CD4-positive, CD25-positive, alpha-beta regulatory T cell (primary cell): ENCODE measurements at places on chromosomes 16 and 17.

DNA sequence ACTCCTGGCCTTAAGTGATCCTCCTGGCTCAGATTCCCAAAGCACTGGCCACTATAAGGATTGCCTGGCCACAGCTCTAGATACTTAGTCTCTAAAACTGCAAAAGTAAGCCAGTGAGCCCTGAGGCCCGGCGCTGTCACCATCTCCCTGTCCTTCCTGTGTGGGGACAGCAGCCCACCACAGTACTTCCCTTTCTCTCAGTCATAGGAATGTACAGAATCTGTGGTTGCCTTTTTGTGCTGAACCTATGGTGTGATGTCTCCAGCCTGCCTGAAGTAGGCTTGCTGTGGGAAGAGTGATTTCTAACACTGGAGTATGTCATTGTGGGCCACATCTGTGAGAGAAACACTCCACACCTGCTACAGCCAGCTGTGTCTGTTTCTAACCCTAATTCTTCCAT, 24.7 kb downstream of the NTAN1 start:
- DNase-seq = no peak

- DNase-seq = no peak
These were observed 9.0 kb downstream of the KRTAP9-7 start for GRCh38 chr17:41284546-41284945.

DNA sequence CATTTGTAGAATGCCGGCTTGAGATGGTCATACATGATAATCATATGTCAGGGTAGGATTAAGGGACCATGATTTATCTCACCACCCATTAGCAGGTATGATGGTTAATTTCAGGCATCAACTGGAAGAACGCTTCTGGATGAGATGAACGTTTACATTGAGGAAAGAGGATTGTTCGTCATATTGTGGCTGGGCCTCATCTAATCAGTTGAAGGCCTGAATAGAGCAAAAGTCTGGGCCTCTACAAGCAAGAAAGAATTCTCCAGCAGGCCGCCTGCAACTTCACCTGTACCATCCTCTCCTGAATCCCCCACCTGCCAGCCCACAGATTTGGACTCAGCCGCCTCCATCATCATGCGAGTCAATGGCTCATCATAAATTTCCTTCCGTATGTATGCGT, 30.6 kb upstream of the XYLT1 start:
- DNase-seq = no peak

DNA sequence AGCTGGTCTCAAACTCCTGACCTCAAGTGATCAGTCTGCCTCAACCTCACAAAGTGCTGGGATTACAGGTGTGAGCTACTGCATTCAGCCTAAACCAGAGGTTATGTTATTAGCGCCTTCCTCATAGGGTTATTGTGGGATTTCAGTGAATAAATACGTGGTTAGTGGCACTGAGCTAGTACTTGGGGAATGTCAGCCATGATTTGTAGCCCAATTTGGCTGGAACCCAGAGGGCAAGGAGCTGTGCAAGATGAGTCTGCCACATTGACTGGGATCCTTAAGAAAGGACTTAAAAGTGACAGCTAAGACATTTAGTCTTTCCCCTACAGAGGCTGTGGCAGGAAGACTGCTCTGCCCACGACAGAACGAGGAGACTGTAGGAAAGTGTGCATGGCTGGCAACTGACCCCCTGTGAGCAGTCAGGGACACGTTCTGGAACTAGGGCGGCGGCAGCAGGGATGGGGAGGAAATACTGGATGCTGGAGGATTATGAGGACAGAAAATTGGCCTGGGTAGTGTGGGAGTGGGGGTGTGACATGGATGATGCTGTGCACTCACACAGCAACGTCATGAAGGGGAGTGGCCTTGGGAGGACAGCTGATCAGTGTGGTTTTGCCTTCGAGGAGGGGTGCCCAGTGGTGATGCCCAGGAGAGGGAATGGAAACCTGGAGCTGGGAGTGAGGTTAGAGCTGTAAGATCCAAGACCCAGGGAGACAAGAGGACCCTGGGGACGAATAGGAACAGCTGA, 14.6 kb downstream of the ATP5PD start:
- DNase-seq = peak; percentile 62

DNA sequence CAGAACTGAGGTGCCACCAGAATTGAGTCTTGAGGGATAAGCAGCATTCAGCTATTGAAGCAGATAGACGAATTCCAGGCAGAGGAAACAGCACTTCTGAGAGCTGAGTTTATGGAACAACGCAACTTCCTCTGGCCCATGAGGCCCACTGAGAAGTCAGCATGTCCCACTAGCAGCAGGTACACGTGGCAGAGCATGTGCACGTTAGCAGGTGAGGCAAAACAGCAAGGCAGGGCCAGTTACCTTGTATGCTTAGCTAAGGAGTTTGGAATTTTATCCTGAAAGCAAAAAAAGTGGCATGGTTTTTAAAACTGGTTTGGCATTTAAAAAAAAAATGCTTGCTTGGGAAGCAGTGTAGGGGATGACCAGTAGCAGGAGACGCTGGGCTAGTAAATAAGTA, 305.6 kb downstream of the CPPED1 start:
- DNase-seq = no peak

DNA sequence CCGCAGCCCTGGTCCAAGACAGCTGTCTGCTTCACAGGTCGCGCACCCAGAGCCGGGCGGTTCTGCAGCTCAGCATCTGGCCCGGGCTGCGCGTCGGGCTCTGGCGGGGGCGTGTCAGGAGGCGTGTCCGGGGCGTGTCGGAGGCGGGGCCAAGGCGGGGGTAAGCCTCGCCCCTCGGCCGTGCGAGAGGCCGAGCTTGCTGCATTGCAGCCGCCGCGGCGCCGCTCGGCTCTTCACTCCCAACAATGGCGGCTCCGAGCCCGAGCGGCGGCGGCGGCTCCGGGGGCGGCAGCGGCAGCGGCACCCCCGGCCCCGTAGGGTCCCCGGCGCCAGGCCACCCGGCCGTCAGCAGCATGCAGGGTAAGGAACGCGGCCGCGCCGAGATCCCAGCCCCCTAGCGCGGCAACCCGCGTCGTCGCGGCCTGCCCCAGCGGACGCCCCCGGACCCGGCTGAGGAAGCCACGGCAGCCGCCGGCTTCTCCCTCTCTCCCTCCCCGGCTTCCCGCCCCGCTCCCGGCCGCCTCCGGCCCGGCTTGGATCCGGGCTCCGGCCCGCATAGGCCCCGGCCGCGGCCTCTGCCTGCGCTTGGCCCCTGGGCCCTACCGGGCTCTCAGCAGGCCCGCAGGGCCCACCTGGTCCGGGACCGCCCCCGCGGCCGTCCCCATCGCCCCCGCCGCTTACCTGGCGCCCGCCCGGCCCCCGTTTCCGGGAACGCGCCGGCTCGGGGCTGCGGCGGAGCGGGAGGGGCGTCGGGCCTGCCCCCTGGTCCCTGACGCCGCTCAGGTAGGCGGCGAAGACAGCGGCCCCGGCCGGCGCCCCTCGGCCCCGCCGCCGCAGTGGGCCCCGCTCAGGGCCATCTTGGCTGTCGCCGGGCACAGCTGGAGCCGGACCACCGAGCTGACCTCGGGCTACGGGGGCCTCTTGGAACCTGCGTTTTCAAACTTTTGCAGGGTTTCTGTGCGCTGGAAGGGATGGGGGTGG, at the start of gene MAP2K4:
Gene MAP2K4, plus strand, starts transcription at position 236 of the 981 bp plus-strand sequence. Its CDS starts 10 bp downstream, at position 246.
- peak; percentile 93 for DNase-seq

- no peak for DNase-seq
These were observed 124.7 kb downstream of the NPIPB5 start for GRCh38 chr16:22635357-22635761.

DNA sequence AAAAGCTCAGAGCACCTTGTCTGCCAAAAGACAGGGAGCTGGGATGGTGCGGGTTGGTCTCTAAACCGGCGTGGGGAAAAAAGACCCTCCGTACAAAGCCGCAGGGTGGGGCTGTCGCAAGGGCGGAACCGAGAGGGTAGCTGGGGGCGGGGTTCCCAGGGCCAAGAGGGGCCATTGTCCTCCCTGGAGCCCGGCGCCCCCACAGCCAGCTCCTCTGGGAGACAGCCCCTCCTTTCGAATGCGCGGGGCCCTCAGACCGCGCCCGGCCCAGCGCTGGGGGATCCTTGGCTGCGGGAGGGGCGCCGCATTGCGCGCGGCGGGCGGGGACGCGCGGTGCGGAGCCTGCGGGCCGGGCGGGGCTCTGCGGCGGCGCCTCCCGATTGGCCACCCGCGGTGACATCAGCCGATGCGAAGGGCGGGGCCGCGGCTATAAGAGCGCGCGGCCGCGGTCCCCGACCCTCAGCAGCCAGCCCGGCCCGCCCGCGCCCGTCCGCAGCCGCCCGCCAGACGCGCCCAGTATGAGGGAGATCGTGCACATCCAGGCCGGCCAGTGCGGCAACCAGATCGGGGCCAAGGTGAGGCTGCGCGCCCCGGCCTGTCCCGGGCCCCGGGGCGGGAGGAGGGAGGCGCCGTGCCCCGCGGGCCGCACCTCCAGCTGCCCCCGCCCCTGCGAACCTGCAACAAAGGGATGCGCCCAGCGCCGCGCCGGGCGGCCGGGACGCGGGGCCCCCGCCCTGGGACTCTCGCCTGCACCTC, at the start of gene TUBB3:
Gene TUBB3, plus strand, starts transcription at position 459 of the 756 bp plus-strand sequence. Its CDS starts 60 bp downstream, at position 519.
- DNase-seq = no peak

- no peak for DNase-seq
These were observed 40.7 kb upstream of the STH start for GRCh38 chr17:45958307-45958706.

DNA sequence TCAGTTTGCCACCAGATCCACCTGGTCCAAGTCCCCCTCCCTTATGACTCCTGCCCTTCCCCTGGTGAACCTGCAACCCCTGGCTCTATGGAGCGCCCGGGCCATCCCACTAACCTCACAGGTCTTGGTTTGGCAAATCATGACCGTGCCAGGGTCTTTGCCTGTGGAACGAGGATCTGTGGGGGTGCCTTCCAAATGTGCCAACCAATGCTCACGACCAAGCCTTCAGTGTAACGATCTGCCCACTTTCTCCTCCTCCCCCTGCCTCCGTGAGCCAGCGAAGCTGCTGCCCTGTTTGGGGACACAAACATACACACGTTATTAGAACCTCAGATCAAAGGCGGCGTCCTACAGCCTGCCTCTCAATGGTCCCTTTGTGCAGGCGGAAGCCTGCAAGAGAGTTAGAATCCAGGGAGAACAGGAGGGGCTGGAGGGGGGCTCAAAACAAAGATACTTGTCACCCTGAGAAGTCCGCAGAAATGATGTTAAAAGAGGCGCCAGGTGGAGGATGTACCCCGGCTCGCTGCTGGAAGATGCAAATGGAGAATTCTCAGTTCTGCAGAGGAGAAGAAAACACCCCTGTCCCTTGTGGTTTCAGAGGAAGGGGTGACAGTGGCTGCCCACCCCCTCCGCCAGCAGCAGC, 9.0 kb upstream of the NKD1 start:
- no peak for DNase-seq

GRCh38 chr16:24685539-24686432, 43.7 kb upstream of the TNRC6A start:
- no peak for DNase-seq

DNA sequence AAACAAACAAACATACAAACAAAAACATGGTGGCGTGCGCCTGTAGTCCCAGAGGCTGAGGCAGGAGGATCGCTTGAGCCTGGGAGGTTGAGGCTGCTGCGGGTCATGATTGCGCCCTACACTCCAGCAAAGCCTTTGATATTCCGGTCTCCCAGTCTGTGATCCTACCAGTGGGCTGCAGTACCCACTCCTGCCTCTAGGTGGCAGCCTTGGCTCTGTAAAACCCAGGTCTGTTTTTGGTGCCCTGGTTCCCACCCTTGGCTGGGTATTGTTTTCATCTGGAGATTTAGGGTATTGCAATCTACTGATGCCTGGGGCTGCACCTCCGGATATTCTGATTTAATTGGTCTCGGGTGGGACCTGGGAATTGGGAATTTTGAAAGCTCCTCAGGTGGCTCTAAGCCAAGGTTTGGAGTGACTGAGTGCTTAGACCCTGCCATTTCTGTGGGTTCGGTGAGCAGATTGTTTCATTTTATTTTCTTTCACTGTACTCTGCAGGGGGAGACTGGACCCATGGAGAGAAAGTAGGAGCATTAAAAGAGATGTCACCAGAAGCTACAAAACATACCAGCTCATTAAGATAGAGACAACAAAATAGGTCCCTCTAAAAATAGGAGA, 40.5 kb downstream of the MYH3 start:
- peak; percentile 39 for DNase-seq

DNA sequence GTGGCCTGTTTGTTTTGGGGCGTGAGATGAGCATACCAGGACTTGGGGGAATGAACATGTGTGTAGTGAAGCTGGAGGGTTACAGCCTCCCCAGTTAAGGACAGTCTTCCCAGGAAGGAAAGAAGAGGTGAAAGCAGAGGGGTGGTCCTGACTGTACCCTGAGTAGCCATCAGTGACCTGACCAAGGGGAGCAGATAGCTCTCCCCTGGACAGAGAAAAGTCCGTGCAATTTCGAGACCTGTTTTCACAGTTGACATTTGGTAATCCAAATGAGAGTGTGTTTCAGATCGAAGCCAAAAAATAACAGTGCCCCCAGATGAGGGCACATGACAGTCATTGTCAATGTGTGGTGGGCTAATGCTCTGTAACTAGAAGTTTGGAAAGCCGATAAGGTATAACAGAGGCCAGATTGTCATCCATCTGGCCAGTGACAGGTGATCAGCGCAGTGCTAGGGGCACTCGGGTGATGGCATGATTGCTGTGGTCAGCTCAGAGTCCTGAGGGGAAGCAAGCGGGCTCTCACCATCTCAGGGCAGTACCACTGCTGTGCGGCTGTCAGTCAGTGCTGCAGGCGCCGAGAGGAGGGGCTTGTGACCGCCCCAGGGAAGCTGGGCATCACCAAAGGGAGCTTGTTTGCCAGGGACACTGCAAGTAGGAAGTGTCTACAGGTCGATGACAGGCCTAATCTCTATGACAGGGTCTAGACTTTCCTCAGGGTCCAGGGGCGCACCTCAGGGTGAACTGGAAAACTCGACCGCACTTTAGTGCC, 1.1 kb upstream of the NME2 start:
- DNase-seq = no peak

DNA sequence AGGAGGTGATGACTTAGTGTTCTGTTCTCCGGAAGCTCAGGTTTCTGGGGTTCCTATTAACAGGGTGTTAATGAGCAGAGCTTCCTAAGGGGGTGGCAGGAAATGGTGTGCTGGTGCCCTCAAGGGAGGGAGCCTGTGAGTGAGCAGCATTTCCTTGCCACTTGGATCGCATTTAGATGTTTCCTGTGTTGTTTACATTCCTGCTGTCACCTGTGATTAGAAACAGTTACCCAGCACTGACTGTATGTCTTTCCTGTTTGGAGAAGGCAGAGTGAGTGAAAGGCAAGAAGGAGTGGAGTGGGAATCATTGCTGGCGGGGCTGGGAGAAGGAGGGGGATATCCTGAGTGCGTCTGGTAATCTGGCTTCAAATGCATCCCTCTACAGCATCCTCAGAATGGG, 214.6 kb downstream of the CCDC182 start:
- no peak for DNase-seq

DNA sequence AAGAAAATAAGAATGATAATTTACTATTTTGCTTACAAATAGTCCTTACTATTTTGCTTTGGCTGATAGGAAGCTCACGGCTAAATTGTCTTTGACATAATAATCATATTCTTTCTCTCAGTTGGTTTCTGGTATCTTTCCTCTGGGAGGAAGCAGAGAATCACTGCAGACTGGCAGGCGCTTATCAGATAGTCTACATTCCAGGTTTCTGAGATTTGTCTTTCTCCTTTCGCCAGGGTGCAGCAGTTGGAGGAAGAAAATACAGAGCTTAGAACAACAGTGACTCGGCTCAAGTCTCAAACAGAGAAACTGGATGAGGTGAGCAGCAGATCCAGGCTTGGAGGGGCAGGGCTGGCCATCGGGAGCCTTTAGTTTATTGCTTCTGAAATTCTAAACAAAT, 136.1 kb downstream of the RAB11FIP4 start:
- DNase-seq = no peak

GRCh38 chr16:52914428-52914827, 138.3 kb downstream of the CHD9NB start:
- no peak for DNase-seq

GRCh38 chr17:48625495-48626244, 488 bp downstream of the HOXB9 start:
- DNase-seq = no peak
